ENCODE measurements at places on chromosomes 1 and 21.
A peak's percentile ranks its signal among the peaks of the same experiment; 100 is the strongest.

- DNase-seq = peak; percentile 94
Measured at GRCh38 chr1:99599678-99600175, 46.2 kb upstream of the PALMD start.

DNA sequence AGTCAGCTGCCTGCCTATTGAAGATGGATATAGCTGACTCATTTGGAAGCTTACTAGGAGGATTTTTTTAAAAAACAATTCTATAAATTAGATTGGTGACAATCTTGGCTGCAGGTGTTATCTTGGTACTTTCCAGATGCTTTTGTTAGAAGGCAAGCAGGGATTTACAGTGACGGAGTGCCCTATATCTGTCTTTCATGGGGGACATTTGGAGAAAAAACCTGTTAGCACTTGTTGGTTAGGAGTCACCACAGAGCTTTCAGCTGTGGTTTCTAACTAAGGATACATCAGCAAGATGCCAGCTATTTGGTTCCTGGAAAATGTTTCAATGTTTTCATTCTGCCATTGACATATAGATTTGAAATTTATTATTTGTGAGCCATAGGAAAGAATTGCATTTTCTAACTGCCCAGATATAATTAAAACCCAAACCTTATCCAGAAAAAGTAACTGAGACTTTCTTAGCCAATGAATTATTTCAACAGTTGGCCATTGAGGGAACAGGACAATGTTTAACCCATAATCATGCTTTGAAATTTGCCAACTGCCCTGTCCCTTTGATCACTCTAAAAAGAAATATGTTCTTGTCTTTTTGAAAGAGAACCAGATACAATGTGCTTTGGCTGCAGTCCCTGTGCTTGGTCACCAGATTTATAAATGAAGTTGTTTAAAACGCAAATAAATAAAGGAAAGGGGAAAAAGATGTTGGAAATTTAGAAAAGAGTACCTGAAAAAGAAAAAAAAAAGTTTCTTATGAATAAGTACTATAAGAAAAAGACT, 761.0 kb upstream of the CXADR start:
- DNase-seq = no peak

GRCh38 chr1:79744746-79745145, 738.2 kb upstream of the ADGRL4 start:
- no peak for DNase-seq

DNA sequence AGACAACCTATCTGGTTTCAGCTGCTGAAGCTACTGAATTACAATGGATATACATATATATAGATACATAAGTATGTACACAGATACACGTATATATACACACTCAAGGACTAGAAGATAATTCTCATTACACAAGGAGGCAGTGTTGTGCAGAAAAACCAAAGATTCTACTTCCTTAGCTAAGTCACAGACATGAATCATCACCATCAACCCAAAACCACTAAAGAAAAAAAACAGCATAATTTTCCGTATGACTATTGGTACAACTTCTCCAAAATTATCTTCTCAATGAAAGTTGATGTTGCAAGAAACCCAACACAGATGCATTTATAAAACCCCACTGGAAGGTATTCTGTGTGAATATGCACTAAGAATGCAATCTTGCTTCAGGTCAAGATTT, 36.8 kb upstream of the RPF1 start:
- peak; percentile 92 for DNase-seq

- DNase-seq = no peak
Measured at GRCh38 chr1:33393524-33393923, 37.4 kb downstream of the PHC2 start.

DNA sequence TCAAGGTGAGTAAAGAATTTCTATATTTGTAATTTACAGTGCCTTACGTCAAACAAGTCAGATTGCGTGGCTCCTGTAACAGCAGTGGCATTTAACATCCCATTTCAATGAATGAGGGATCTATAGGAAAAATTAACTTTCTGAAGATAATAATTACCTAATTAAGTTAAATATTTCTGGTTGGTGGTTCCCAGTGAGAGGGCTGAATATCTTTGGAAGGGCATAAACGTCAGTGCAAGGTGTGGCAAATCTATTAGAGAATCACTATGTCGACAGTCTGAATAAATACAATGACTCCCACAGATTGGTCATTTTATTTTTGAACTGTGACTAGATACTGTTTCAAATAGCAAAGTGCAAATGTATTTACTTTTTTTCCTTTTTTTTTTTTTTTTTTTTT, 80.0 kb downstream of the S1PR1 start:
- DNase-seq = no peak

- no peak for DNase-seq
Measured at GRCh38 chr1:9776685-9777084, 47.1 kb downstream of the CLSTN1 start.

GRCh38 chr1:101003012-101003650, 22.5 kb downstream of the DPH5 start:
- no peak for DNase-seq

GRCh38 chr1:23558140-23558871, 995 bp downstream of the ID3 start:
- peak; percentile 78 for DNase-seq

- DNase-seq = no peak
Measured at GRCh38 chr1:155760751-155761475, 72.0 kb downstream of the DAP3 start.

DNA sequence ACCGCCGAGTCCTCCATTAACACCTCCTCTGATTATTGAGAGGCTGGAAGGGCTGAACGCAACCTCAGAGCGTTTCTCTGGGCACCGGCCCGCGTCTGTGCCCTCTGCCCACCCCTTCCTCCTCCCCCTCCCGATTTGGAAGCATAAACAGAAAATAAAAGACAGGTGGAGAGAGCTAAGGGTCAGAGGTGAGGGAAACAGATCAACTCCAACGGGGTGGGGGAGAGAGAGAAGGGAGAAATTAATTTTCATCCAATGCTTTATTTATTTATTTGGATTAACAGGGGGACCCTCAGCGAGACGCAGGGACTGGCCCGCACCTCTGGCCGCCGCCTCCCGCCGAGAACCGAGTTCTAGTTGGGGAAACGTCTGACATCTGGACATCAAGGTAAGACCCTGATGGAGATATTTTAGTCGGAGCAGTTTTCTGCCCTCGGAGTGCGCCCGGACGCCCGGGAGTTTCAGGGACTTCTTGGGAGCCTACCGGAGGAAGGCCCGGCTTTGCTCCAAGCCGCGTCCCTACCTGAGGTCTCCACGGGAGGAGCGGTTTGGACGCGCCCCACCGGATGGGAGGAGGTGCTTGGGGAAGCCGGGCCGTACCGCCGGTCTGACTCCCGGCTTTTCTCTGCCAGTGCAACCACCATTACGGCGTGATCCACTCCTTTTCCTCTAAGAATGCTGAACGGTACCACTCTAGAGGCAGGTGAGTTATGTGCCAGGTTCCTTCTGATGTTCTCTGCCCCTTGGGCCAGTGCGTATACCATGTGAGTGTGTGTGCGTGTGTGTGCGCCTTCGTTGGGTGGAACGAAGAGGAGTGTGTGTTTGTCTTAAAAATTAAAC, 5.1 kb upstream of the LHX9 start:
- peak; percentile 30 for DNase-seq

GRCh38 chr1:17488995-17489767, 49.7 kb upstream of the RCC2 start:
- no peak for DNase-seq

DNA sequence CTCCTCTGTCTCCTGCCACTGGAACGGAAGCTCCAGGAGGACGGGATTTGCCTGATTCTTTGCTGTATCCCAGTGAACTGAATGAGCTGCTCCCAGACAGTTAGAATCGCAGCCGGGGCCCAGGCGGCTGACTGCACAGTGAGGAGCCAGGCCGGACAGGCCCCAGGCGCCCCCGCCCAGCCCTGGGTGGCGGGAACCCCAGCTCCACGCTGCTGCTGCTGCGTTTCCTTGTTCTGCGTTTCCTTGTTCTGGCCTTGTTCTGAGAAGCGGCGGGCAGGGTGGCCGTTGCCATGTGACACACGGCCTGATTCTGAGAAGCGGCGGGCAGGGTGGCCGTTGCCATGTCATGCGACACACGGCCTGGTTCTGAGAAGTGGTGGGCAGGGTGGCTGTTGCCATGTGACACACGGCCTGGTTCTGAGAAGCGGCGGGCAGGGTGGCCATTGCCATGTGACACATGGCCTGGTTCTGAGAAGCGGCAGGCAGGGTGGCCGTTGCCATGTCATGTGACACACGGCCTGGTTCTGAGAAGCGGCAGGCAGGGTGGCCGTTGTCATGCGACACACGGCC, 56.2 kb downstream of the SLC37A1 start:
- DNase-seq = no peak

GRCh38 chr21:17370916-17371315, 141.9 kb upstream of the CXADR start:
- peak; percentile 27 for DNase-seq

- DNase-seq = no peak
Measured at GRCh38 chr1:168491527-168492164, 52.2 kb downstream of the XCL2 start.

DNA sequence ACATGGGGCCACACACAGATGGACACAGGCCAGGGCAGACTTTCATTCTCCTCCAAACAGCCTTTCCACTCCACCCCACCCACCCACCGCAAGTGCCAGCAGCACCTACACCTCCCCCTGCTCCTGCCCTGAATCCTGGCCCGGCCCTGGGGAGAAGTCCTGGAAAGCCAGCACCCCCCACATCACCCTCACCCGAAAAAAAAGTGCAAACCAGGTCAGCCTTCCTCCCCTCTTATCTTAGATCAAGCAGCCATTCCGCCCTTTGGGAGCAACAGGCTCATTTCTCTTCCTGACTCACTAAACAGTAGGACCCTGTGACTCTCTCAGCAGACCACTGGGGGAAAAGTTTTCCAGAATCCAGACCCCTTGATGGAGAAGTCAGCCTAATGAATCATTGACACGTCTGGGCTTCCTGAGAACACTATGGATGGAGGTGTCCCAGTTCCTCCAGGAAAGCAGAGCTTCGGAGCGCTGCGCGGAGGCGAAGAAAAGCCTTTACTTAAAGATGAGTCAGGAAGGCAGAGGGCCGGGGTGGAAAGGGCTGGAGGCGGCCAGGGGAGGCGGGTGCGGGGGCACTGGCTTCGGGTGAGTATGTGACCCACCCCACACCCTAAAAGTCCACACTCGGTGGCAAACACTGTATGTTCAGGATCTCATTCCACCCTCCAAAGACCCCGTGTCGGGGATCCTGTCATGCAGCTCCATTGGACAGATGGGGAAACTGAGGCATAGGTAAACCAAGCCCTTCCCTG, 588.7 kb downstream of the MATN1 start:
- DNase-seq = no peak

DNA sequence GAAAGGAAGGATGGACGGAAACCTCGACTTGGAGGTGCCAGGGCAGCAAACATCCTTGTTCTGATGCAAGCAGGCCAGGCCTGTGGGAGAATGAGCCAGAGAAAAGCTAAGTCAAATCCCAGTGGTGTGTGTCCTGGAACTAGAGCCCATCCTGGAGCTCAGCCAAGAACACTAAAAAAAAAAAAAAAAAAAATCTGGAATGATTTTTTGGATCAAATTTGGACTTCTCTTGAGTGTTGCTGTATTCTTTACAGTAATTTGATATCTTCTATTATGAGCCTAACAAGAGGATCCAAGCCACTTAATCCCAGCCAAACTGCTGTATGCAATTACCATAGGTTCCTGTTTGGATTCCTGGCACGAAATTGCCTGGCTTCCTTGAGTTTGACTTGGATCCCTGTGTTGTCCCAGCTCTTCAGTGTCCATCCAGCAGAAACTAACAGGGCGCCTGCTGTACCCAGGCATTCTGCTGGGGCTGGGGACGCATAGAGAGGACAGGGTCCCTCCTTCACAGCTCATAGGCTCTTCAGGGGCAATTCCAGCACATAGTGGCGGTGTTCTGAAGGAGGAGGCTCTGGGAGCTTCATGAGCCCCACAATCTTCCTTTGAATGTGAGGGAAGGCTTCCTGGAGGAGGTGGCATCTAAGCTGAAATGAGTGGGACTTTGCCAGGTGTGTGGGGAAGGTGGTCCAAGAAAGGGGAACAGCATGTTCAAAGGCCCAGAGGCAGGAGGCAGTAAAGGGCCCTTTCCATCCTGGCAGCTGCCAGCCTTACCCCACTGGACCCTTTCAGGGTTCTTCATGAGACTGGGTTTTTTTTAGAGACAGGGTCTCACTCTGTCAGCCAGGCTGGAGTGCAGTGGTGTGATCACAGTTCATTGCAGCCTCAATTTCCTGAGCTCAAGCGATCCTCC, 24.7 kb downstream of the EPHX1 start:
- no peak for DNase-seq

DNA sequence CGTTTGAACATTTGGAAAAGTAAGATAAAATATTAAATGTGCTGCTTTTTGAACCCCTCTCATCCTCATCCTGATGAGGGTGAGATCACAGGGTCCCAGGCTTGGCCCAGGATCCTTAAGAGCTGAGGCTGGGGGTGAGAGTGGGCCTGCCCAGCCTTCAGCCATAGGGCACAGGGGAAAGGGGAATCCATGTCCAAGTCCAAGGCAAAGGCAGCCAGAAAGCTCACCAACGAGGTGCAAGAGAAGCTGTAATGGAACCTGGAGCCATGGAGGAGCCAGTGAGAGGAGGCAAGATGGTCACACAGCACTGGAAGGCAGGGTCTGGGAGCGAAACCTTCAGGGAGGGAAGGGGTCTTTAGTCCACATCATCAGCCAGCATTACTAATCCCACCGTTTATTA, 191.9 kb downstream of the RRAGC start:
- no peak for DNase-seq

Data from ELR (cell line).